ENCODE measurements at places on chromosomes 16 and 17.

DNA sequence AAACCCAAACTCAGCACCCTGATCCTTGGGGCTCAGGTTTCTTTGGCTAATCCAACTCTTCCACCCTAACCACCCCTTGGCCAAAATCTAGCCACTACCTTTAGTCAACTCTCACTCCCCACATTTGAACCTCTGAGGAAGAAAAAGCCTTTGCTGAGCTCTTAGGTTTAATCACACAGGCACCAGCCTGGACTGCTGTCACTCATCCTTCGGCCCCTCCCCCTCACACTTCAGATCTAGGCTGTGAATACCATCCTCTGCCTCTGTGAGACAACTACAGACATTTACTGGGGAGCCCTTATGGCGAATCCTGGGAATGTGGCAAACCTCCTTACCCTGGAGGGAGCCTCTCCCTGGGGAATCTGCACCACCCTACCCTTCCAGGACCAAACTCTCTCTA, 5.3 kb upstream of the RNASEK start:
- DNase-seq = no peak

DNA sequence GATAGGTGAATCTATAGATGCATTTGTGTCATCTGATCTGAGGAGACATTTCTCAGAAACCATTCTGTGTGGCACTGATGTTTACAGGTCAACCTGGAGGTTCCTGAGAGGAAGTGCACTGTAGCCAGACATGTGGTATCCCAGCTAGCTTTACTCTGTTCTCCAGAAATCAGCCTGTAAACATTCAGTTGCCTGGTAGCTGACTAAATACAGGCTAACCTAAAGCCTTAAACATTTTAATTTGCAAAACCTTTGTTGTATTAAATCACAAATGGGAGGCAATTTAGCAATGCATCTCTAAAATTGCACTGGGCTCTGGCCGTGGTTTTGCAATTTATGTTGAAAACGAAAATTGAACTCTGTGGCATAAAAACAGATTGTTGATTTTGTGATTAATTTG, 207.6 kb downstream of the FTO start:
- no peak for DNase-seq

DNA sequence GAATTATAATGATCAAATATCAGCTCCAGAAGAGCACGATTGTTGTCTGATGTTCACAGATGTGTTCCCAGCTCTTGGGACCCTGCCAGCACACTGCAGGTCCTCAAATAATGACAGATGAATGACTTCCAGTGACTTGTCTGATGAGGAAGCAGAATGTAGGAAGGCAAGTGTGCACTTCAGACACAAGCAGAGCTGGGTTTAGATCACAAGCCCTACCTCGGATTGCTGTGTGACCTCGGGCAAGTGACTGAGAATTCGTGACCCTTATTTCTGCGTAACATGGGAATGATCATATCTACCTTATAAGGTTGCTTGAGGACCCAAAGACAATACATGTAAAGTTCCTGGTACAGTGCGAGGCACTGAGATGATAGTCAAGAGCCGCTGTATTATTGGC, 182.2 kb downstream of the ABCC12 start:
- DNase-seq = no peak

DNA sequence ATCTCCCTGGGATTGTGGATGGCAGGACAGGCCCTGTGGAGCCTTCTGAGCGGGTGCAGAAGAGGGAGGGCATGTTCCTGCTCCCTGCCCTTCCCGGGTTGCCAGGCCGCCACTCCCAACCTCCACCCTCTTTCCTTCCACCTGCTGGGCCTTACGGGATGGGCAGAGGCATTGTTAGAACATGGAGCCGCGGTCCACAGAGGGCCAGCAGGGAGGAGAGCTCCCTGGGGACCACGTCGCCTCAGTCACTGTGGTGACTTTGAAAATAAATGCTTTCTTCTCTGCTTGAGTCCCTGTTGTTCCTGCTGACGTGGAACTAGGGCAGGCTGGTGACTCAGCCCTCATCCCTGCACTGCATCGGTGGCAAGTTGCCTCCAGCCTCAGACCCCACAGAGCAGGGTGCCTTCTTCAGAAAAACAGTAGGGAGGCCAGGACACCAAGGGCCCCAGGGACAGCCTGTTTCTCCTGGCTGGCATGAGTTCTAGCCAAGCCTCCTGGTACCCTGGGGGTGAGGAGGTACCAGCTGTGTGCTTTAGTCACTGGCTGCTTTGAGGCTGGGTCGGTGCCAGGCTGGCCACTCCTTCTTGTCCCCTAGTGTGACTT, 224.9 kb downstream of the SEC14L1 start:
- DNase-seq = no peak

DNA sequence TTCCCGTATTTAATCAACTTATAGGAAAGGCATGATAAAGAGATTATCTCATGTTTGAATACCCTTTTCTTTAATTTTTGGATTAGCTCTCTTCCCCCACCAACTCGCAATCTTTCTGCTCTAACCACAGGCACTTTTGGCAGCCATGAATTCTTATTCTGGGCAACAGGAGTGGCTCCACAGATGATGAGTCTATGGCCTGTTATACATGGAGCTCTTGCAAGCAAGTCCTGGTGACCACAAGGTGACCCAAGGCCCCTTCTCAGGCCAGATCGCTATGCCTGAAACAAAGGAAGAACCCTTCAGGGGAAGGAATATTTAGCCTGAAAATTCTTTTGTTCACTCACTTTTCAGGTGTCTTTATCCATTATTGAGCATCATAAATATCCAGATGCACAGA, 10.8 kb upstream of the ZNF267 start:
- DNase-seq = no peak

DNA sequence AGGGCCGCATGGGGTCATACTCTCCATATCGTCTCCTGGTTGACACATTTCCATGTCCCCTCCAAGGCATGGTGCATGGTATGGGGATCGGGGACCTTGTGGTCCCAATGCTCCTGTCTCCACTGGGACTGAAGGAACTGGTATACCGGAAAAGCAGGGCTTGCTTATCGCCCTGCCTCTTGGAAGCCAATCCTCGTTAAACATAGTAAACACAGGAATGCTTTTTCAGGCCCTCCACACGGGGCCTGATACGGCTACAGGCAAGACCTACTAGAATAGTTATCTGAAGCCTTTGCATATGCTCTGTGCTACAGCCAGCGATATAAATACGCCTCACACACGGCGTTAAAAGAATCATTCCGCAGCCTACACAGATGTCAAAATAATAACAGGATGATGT, 159.5 kb downstream of the SHISA9 start:
- no peak for DNase-seq

- no peak for DNase-seq
These were observed 22.3 kb downstream of the SYCE1L start for GRCh38 chr16:77221482-77221881.

- DNase-seq = no peak
These were observed 210.8 kb downstream of the GSG1L start for GRCh38 chr16:27852681-27853080.

GRCh38 chr16:20791923-20792612, 14.2 kb downstream of the ERI2 start:
- DNase-seq = no peak
